ENCODE measurements at places on chromosomes 1 and 21.

DNA sequence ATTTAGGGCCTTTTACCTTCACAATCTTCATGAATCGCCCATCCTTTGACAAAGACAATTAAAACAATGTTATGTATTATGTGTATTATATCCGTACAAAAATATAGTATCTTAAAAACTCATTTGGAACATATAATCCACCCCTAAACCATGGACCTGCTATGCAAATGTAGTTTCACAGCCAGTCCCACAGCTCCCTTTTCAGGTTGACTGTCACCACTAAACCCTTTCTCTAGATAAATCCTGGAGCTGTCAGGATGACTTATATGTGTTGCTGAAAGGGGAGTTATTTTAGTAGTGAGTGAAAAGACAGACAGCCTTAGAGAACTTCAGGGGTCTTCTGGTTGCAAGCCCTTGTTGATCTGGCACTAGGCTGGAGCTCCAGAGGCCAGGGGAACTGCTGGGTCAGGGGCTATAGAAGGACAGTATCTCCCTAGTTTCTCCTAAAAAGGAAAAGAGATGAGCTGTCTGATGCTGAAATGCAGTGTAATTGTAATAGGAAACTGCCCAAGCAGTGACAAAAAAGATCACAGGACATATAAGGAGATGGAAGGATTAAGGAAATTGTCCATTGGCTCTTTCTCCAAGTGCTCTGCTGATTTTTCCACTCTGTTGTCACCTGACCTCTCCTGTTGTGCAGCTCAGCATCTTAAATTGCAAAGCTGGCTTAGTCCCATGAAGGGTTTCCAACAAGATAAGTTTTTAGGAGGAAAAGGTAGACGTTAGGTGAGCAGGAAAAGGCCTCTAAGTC, 127.7 kb downstream of the S1PR1 start:
- no peak for DNase-seq

GRCh38 chr1:183735069-183735860, 69.7 kb upstream of the RGL1 start:
- DNase-seq: no peak

GRCh38 chr1:30335389-30335996, 387.9 kb downstream of the MATN1 start:
- no peak for DNase-seq

- DNase-seq: no peak
Measured at GRCh38 chr1:50328552-50328951, 94.7 kb downstream of the DMRTA2 start.

- no peak for DNase-seq
Measured at GRCh38 chr1:98749152-98749756, 87.7 kb downstream of the SNX7 start.

GRCh38 chr1:227391211-227391610, 72.9 kb upstream of the CDC42BPA start:
- DNase-seq: no peak

DNA sequence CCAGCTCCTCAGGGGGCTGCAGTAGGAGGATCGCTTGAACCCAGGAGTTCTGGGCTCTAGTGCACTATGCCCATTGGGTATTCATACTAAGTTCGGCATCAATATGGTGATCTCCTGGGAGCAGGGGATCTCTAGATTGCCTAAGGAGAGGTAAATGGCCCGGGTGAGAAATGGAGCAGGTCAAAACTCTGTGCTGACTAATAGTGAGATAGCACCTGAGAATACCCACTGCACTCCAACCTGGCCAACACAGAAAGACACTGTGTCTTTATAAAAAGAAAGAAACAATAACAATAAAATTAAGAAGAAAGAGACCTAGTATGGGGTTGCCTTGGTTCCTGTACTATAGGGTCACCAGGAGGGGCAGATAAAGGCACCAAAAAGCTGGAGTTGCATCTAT, 13.7 kb upstream of the DUSP12 start:
- DNase-seq: no peak

- no peak for DNase-seq
Measured at GRCh38 chr1:53652441-53653199, 86.3 kb downstream of the GLIS1 start.

Measured in GM12892 (cell line).